ENCODE measurements at places on chromosomes 3 and 15.

DNA sequence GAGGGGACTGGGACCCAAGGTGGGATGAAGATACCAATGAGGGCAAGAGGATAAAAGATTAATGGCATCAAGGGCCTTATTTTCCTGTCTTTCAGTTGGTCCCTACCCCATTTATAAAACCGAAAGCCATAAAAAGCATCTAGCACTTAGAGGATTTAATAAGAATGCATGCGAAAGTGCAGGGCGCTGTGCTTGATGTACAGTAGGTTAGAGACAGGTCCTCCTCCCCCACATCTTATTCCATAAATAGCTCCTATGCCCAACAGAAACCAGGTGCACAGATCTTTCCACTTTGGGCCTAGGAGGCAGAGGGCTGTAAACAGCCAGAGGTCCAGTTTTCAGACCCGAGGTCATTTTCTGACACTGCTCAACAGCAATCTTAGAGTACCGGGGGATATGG lies 1.2 kb downstream of the LPCAT4 start:
- no peak for DNase-seq

- DNase-seq: peak; percentile 76
Measured at GRCh38 chr15:26087395-26087794, 224.3 kb upstream of the ATP10A start.

GRCh38 chr15:88220443-88221335 lies 35.9 kb downstream of the NTRK3 start:
- DNase-seq: peak; percentile 24

GRCh38 chr15:87589134-87589533 lies 667.4 kb downstream of the NTRK3 start:
- no peak for DNase-seq

GRCh38 chr3:119291062-119291700 lies 3.0 kb upstream of the ARHGAP31 start:
- no peak for DNase-seq

GRCh38 chr15:99635794-99636193 lies 70.0 kb downstream of the MEF2A start:
- no peak for DNase-seq

- DNase-seq: no peak
Measured at GRCh38 chr15:82158811-82159210, 103.7 kb downstream of the EFL1 start.

DNA sequence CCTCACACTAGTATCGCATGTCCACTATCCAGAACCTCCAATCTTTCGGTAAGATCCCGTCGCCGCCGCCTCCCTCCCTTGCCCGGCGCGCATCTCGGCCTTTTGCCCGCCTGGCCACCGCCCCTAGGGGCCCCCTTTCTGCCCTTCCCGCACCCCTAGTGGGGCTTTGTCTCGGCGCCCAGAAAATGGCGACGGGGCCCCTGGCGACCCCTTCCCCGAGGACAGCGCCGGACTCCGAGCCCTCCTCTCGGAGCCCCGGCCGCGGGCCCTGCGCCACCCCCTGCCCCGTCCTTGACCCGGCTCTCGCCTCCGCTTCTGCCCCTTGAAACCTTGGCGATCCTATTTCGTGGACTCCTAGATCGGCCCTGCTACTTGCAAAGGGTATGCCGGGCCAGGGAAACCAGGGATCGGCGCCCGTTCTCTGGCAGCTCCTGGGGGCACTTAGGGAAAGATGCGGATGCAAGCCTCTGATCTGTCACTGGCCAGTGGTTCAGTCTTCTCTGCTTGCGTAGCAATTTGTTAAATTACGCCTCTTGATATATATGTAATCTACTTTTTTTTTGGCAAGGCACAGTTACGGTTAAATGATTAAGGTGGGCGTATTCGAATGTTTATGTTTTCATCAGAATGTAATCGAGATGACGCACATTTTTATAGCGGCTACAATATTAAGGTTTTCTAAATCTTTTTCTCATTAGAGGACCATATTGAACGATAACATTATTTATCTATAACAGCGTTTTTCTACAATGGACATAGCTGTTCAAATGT lies 603 bp downstream of the EIF1B start:
- peak; percentile 42 for DNase-seq

DNA sequence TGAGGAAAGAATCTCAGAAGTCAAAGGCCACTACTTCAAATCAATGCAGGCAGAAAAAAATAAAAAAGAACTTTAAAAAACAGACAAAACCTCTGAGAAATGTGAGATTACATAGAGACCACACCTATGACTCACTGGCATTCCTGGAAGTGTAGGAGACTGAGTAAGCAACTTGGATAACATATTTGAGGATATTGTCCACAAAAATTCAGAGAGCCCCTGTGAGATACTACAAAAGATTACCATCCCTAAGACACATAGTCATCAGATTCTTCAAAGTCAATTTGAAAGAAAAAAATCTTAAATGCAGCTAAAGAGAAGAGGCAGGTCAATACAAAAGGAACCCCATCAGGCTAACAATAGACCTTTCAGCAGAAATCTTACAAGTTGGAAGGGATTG lies 887.3 kb downstream of the NTRK3 start:
- peak; percentile 98 for DNase-seq

GRCh38 chr15:87365186-87365585 lies 891.4 kb downstream of the NTRK3 start:
- DNase-seq: peak; percentile 85

DNA sequence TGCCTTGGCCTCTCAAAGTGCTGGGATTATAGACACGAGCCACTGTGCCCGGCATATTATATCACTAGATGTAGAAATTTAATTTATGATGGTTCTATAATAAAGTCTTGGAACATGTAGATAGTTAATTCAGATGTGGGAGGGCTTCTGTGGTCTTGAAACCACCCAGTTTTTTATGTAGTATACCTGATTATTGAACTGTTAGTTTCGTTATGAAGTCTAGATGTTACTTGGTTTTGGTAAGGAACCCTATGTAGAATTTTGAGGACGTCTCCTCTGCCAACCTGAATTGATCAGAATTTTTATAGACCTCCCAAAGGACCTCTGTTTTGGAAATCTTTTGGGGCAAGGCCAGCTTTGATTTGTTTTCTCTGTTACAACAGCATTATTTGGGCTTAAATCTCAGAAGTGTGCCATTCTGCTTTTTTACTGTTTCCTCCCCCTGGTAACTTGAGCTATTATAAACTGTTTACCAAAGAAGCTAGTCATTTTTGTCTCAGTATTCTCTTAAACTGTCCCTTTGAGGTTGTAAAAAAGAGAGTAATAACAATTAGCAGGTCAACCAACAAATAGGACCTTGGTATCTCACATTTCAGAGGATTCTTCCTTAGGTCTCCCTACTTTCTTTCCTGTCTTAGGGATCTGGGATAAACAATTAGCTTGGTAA lies 20.8 kb downstream of the AKAP13 start:
- DNase-seq: no peak

DNA sequence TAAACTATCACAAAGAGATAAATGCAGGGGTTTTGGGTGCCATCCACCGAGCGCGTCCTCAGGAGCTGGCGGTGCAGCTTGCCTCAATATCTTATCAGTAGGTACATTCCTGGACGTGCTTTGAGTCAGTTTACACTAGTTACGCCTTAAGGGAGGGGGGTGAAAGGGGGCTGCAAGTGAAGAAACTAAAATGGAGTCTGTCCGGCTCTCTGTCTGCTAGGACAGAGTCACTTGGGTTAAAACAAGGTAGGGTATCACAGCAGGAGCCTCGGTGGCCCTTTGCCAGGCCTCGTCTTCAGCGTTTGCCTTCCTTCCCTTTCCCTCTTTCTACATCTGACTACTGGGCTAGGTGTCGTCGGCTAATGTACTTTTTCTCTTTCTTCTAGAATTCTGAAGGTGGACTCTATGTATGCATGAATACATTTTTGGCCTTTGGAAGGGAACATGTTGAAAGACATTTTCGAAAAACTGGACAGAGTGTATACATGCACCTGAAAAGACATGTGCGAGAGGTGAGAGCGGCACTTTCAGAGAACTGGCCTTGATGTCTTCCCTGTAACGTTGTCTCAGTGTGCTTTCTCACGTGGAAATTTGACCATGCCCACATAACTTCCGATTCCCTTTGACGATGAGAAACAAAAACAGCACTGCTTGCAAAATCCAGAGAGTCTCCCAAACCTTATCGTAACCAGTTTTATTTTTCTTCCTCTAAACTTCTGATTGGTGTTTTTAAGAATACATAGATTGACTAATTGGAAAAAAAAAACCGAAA lies 28.8 kb downstream of the USP13 start:
- no peak for DNase-seq

GRCh38 chr3:162052636-162053035 lies 556.0 kb downstream of the OTOL1 start:
- DNase-seq: peak; percentile 26

- no peak for DNase-seq
Measured at GRCh38 chr15:22947101-22948000, 32.8 kb downstream of the CYFIP1 start.

Data from fibroblast of skin of scalp (primary cell).